ENCODE measurements at places on chromosomes 11 and 22.

- no peak for DNase-seq
Measured at GRCh38 chr11:95065336-95065735, 1.4 kb upstream of the SRSF8 start.

- no peak for DNase-seq
Measured at GRCh38 chr11:35218956-35219355, 80.0 kb downstream of the CD44 start.

GRCh38 chr22:49255154-49255553, 572.5 kb downstream of the BRD1 start:
- no peak for DNase-seq

DNA sequence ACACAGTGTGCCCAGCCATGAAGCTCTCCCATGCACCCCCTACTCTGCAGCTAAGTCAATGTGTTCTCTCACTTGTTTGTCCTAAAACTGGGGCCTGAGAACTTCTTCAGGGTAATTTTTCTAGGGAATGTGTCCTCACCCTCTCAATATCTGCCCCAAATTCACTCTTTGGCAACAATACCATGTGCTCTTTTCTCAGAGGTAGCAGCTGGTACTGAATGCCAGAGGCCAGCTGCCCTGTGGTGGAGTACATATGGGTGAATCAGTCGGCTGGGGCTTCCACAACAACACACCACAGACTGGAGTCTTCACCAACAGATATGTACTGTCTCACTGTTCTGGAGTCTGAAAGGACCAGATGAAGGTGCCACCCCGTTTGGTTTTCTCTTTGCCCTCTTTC, 97.7 kb upstream of the TOP3B start:
- no peak for DNase-seq

GRCh38 chr22:47199261-47199978, 437.0 kb downstream of the TBC1D22A start:
- no peak for DNase-seq

GRCh38 chr22:39110631-39111561, 13.9 kb downstream of the APOBEC3H start:
- no peak for DNase-seq

GRCh38 chr11:99795999-99796398, 775.2 kb downstream of the CNTN5 start:
- no peak for DNase-seq

- no peak for DNase-seq
Measured at GRCh38 chr11:128874427-128874826, 7.3 kb upstream of the KCNJ1 start.

DNA sequence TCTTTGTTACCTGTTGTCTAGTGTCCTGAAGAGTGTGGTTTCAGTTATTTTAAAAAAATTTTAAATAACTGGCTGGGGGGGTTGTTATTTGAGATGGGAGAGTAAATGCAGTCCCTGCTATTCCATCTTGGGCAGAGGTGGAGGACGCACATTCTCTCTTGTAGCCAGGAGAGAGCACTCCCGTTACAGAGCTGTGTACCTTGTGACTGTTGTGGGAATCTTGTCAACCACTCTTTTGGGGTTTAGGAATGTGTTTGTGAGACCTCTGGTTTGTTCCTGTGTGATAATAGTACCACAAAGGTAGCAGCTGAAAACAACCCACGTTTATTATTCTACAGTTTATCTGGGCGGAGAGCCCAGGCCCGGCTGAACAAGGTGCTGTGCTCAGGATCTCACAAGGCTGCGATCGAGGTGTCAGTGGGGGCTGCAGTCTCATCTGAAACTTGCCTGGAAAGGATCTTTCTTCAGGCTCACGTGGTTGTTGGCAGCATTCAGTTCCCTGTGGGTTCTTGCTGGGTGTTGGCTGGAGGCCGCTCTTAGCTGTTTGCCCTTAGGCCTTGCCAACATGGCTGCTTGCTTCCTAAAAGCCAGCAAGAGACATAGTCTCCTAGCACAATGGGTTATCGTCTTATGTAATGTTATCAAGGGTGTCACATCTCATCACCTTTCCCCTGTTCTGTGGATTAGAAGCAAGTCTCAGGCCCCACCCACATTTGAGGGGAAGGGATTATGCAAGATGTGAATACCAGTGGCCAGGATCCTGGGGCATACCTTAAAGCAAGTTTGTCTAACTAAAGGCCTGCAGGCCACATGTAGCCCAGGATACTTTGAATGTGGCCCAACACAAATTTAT, 20.6 kb downstream of the IGHMBP2 start:
- no peak for DNase-seq

GRCh38 chr11:69120096-69120875, 35.4 kb upstream of the SMIM38 start:
- DNase-seq: no peak

DNA sequence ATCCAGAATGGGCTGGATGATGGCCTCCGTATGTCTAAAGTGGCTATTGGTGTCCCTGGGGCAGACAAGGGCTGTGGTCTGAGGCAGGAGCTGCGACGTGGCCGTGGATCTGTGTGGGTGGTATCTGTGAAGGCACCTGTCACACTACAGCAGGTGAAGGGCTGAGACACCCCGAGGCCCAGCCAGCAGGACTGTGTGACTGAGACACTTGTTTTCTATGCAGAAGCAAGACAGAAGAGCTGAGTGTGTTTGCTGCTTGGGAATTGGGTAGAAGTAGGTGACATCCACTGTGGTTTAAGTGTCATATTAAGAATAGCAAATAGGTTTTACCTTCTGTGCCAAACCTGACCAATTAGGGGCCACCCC, 35.0 kb downstream of the AMPD3 start:
- no peak for DNase-seq

GRCh38 chr11:118804094-118804493, 13.1 kb upstream of the DDX6 start:
- no peak for DNase-seq

DNA sequence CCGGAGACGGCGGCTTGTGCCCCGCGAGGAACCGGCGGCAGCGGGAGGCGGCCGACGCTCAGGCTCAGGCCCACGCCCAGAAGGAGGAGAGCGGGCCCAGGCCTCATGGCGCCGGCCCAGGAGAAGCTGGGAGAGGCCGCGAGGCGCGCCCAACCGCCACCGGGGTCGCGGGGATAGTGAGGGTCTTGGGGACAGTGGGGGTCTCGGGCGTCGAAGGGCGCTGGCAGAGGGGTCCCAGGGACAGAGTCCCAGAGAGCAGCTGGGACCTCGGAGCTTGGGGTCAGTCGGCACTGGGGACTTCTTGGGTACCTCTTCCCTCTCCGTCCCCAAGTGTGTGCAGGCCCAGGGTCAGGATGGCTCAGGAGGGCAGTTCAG, at the start of gene PKDREJ:
Gene PKDREJ, minus strand, starts transcription at position 128 of the 375 bp plus-strand sequence. Its CDS starts 21 bp downstream, at position 107.
- DNase-seq: no peak

- no peak for DNase-seq
Measured at GRCh38 chr11:119530509-119530908, 107.5 kb upstream of the THY1 start.

- DNase-seq: no peak
Measured at GRCh38 chr11:17914957-17915356, 97.9 kb downstream of the SERGEF start.

GRCh38 chr11:128288368-128288767, 299.0 kb downstream of the ETS1 start:
- DNase-seq: no peak

DNA sequence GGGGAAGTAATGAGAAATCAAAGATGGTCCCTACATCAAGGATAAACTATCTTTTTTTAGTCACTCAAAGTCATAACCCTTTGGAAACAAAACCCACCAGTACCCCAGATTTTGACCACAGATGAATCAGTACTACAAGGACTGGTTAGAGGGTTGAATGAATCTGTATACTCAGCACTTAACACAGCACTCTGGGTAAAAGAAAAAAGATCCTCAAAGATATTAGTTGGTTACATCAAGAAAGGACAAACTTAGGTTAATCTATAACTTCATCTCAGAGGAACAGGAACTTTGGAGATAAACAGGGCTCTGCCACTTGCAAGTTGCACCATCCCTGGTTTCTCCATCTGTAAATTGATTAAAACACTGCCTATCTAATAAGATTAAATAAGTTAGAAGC, 18.8 kb downstream of the SC5D start:
- DNase-seq: no peak

GRCh38 chr22:38202437-38203089, 769 bp downstream of the MAFF start:
- DNase-seq: peak; percentile 81

- DNase-seq: no peak
Measured at GRCh38 chr11:17511571-17511970, 32.6 kb downstream of the USH1C start.

DNA sequence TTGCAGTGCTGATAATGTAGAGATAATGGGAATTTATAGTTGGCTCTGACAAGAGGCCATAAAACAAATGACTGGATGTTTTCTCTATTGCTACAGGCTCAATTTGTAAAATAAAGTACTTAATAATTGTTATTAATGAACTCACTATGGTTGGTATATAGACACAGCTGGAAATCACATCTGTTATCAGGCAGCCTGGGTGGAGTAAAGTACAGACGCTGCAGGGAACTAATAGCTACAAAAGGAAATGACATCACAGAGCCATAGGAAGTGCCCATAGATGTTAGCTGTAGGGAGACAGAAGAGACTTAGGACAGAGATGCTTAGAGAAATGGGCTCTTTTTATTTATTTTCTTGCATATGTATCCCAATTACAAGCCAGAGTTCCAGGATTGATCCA, 81.0 kb upstream of the SNX19 start:
- no peak for DNase-seq

DNA sequence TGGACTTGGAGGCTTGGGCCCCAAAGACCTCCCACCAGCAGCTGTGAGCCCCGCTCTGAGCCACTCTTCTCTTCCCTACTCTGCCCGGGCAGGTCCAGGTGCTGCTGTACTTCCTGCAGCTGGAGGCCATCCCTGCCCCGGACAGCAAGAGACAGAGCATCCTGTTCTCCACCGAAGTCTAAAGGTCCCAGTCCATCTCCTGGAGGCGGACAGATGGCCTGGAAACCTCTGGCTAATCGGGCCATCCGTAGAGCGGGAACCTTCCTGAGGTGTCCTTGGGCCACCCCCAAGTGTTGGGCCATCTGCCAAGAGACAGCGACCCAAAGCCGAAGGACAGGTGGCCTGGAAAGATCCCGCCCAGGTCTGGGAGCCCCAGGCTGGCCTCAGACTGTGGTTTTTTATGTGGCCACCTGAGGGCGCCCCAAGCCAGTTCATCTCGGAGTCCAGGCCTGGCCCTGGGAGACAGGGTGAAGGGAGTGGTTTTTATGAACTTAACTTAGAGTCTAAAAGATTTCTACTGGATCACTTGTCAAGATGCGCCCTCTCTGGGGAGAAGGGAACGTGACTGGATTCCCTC, 135.1 kb downstream of the BCR start:
- DNase-seq: no peak

GRCh38 chr11:84089072-84090057, 803.2 kb upstream of the CCDC90B start:
- DNase-seq: no peak

- no peak for DNase-seq
Measured at GRCh38 chr11:59191890-59192289, 20.0 kb downstream of the DTX4 start.

- no peak for DNase-seq
Measured at GRCh38 chr11:117230286-117230961, 1.4 kb downstream of the PCSK7 start.

Data from thoracic aorta (tissue), 2 donors.